Keratinocyte (primary cell): ENCODE measurements at places on chromosomes 1 and 21.

DNA sequence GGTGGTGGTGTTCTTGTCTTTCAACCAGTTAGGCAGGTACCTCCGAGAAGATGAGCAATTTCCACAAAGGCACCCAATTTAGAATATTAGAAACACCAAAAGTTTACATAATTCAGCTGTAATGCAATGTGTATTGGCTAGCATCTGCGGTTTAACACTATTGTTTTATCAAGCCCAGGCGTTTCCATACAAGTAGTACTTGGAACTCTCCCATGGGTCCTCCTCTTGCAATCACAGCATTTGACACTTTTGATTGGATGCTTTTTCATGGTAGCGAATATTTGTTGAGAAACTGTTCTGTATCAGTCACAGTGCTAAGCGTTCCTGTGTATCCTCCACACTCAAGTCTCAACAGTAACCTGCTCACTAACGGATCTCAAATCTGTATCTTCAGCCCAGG, 20.1 kb upstream of the MAP1LC3C start:
- no peak overlapping the region for H3K27ac ChIP-seq
- no peaks in the 10 kb centered on the region for H3K27me3 ChIP-seq
- H3K4me1 ChIP-seq, result no peaks in the 10 kb centered on the region
- no peaks in the 10 kb centered on the region for H3K36me3 ChIP-seq
- no peak overlapping the region for H3K4me3 ChIP-seq

DNA sequence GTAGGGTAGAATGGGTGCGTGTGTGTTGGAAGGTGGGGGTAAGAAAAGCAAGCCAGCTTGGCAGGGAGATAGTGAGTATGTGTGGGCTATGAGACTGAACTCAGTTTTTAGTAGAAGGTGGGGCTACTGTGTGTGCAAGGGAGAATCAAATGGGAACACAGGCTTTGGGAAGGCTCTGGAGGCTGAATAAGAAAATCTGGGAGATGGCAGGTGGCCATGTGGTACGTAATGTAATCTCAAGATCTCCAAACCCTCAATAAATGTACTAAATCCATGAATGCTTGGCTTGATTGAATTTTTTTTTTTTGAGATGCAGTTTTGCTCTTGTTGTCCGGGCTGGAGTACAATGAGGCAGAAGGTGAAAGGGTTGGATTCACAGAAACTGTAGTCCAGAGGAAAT, 3.5 kb upstream of the ZSCAN20 start:
- peaks cover 22% of the 10 kb centered on the region for H3K4me1 ChIP-seq
- DNase-seq, result no peak
- H3K27me3 ChIP-seq, result no peaks in the 10 kb centered on the region
- H3K27ac ChIP-seq, result no peak overlapping the region

- peaks cover 10% of the 10 kb centered on the region for H3K36me3 ChIP-seq
- no peak overlapping the region for H3K4me3 ChIP-seq
- DNase-seq, result no peak
- no peak overlapping the region for H3K27ac ChIP-seq
- no peaks in the 10 kb centered on the region for H3K27me3 ChIP-seq
Observed at GRCh38 chr21:39258207-39258606, 55.2 kb downstream of the BRWD1 start.

DNA sequence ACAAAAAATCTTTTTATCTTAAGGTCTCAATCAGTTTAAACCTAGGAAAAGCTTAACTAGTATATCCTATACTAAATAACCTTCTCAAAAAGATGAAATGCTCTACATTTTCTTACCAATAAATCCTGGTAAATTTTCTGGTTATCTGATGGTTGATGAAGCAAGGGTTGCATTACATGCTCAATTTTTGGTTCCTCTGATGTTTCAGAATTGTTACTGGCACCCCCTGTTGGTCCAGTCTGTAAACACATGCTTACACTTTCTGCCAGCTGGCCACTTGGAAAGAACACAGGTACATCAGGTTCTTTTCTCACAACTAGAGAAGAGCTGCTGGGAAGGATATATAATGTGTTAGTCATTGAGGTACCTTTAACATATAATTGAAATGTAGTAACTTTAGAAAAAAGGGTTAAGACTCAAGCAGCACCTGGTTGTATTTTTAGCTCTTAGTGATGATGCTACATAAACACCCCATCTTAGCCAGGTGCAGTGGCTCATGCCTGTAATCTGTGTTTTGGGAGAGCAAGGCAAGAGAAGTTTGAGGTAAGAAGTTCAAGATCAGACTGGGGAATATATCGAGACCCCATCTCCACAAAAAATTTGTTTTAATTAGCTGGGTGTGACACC, 30.9 kb upstream of the TAL1 start:
- DNase-seq, result no peak
- H3K36me3 ChIP-seq, result peaks cover 14% of the 10 kb centered on the region
- H3K27ac ChIP-seq, result no peak overlapping the region
- H3K4me1 ChIP-seq, result no peaks in the 10 kb centered on the region

- H3K27ac ChIP-seq, result no peak overlapping the region
- no peak for DNase-seq
- H3K36me3 ChIP-seq, result no peaks in the 10 kb centered on the region
- peaks cover 9% of the 10 kb centered on the region for H3K27me3 ChIP-seq
- no peak overlapping the region for H3K4me3 ChIP-seq
Observed at GRCh38 chr1:240086726-240087125, 5.0 kb upstream of the FMN2 start.

DNA sequence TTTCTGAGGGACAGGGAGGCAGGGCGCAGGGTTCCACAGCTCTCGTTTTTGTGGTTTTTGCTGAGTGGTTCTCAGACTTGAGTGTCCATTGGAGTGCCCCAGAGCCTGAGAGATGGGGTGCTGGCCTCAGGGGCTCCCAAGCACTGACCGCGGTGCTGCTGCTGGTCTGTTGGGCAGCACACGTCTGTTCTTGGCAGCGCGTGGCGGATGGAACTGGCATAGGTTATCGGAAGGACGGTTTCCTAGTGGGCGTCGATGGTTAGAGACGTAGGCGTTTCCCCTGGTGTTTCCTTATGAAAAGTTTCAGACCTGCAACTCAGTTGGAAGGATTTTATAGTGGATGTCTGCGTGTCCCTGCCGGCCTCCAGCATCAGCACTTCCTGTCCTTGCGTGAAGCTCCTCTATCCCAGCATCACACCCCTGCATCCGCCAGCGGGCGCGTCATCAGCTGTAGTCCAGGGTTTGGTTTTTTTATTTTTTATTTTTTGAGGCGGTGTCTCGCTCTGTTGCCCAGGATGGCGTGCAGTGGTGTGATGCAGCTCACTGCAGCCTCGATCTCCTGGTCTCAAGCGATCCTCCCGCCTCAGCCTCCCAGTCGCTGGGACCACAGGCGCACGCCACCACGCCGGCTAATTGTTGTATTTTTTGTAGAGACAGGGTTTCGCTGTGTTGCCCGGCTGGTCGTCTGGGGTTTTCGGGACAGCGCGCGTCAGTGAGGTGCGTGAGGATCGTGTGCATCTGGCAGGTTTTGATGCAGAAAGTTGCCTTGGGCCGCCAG, 11.8 kb downstream of the RRP1 start:
- no peak overlapping the region for H3K27ac ChIP-seq
- H3K36me3 ChIP-seq, result peaks cover 56% of the 10 kb centered on the region
- H3K4me3 ChIP-seq, result no peak overlapping the region
- no peak for DNase-seq
- no peaks in the 10 kb centered on the region for H3K4me1 ChIP-seq
- no peaks in the 10 kb centered on the region for H3K27me3 ChIP-seq

DNA sequence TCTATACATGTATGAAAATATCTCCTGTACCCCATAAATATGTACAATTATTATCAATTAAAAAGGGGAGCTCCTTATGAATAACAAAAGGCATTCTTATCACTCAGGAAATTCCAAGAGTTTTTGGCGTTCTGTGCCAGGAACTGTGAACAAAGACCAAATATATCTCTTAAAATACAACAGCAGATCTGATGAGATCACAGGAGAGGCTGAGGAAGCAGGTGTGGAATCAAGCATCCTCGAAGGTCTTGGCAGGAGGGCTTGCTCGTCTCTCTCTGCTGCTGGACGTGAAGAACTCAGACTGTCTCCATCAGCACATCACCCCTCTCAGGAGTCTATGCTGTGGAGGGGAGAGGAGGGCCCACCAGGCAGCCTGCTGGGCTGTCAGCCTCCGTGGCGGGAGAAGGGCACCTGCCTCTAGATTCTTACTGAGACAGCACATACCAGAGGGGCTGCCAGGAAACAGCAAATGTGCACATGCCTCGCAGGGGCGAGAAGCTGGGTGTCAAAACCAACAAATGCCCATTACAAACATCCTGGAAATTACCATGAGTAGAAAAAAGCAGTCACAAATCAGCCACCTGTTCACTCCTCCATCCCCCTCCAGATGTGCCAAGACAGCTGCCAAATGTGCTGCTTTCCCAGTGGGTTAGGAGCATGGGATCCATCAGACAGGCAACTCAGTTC, 30.8 kb upstream of the FAM89A start:
- H3K4me3 ChIP-seq, result no peak overlapping the region
- no peak overlapping the region for H3K27ac ChIP-seq
- no peak for DNase-seq
- no peaks in the 10 kb centered on the region for H3K4me1 ChIP-seq

DNA sequence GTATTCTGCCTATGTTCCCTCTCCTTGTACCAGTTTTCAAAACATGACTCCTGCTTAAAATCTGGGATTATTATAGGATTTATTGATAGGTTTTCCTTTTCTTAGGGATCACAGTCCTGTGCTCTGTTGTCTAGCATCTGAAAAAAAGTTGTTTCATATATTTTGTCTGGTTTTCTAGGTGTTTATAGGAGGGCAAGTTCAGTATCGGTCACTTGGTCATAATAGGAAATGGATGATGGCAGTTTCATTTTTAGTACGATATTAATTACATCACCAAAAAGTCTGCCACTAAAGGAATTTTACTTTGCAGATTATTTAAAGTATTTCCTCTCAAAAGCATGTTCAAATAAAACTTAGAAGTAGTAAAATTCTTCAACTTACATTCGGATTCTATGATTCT, 94.4 kb downstream of the RASAL2 start:
- no peaks in the 10 kb centered on the region for H3K27me3 ChIP-seq
- no peak overlapping the region for H3K4me3 ChIP-seq
- DNase-seq, result no peak
- H3K36me3 ChIP-seq, result no peaks in the 10 kb centered on the region
- H3K4me1 ChIP-seq, result peaks cover 8% of the 10 kb centered on the region

DNA sequence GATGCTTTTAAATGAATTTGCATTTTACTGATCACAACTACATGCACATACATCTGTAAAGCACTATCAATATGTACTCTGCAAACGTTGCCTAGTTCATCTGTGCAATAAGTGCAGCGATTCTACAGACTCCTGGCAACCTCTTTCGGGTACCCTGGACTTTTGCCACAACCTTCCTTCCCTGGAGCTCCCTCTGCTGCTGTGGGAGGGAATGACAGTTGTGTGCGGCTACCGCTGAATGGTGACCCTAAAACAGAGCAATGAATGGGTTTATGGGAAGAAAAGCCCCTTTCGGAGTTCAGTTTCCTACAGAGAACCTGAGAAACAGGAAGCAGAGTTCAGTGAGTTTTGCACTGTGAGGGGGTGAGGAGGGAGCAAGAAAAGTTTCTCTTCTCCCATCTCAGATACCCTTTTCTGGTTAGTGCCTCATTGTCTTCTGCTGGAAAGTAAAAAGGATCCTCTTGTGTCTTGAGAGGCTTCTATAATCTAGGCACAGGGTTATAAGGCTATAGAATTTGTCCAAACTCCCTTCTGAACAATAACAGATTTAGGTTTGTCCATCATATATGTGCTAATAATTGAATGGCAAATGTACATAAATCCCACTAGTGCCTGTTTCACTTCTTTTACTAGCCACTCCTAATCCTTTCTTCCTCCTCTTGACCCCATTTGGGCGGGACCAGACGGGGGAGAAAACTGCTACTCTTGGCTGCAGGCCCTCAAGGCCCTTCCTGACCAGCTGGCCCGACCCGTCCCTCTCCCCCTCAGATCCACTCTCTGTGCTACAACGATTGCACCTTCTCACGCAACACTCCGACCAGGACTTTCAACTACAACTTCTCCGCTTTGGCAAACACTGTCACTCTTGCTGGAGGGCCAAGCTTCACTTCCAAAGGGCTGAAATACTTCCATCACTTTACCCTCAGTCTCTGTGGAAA, 19.8 kb upstream of the SARS1 start:
- H3K4me3 ChIP-seq, result no peak overlapping the region
- no peaks in the 10 kb centered on the region for H3K36me3 ChIP-seq
- no peaks in the 10 kb centered on the region for H3K27me3 ChIP-seq
- H3K4me1 ChIP-seq, result peaks cover 21% of the 10 kb centered on the region
- DNase-seq, result no peak

DNA sequence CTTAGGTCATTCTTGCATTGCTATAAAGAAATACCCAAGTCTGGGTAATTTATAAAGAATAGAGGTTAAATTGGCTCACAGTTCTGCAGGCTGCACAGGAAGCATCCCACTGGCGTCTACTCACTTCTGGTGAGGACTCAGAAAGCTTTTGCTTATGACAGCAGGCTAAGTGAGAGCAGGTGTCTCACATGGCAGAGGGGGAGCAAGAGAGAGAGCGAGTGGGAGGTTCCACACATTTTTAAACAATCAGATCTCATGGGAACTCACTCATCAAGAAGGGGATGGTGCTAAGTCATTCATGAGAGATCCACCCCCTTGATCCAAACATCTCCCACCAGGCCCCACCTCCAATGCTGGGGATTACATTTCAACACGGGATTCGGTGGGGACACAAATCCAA, 13.6 kb upstream of the RGS4 start:
- no peak for DNase-seq
- H3K4me1 ChIP-seq, result no peaks in the 10 kb centered on the region
- no peak overlapping the region for H3K27ac ChIP-seq
- H3K4me3 ChIP-seq, result no peak overlapping the region

DNA sequence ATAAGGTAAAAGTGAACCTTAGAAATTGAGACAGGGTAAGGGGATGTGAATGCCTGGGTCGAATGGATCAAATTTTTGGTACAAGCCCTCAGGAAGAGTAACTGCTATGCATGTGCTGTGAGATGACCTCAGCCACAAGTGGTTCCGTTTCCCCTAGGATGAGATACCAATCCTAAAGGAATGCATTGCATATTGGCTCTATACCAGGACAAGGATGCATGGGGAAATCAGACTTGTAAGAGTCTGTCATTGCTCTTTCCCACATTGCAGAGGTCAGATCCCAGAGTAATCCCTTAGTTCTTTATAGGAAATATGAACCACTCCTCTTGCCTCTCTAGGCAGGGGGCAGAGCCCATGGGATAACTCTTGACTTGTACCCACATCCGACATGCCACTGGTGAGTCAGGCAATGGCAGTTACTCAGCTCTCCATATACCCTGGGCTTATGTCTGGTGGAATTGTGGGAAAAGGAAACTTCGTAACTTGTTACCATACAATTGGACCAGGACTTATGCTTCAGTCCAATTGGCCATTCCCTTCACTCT, 428.3 kb upstream of the ZRANB2 start:
- no peak overlapping the region for H3K4me3 ChIP-seq
- no peaks in the 10 kb centered on the region for H3K4me1 ChIP-seq
- no peak overlapping the region for H3K27ac ChIP-seq
- no peaks in the 10 kb centered on the region for H3K27me3 ChIP-seq

DNA sequence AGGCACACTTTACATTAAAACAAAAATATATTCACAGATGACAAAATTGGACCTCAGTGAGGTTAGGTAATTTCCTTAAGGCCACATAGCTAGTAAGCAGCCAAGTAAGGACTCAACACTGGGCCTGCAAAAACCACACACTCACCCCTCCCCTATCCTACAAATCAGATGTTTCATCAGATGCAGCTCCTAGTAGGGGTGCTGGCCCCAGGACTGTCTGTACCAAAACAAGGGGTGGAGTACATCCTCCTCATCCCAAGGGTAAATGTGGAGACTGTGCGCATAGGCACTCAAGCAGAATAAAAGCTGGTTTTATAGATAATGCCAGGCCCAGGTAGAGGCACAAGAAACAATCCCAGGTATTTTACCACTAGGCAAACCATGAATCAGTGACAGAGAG, 25.7 kb downstream of the URB1 start:
- H3K4me1 ChIP-seq, result peaks cover 19% of the 10 kb centered on the region
- no peak overlapping the region for H3K27ac ChIP-seq
- no peak overlapping the region for H3K4me3 ChIP-seq
- DNase-seq, result no peak
- no peaks in the 10 kb centered on the region for H3K27me3 ChIP-seq
